ENCODE measurements at places on chromosomes 16 and 17.

GRCh38 chr16:73337373-73338296 lies 289.7 kb upstream of the ZFHX3 start:
- no peak for DNase-seq

DNA sequence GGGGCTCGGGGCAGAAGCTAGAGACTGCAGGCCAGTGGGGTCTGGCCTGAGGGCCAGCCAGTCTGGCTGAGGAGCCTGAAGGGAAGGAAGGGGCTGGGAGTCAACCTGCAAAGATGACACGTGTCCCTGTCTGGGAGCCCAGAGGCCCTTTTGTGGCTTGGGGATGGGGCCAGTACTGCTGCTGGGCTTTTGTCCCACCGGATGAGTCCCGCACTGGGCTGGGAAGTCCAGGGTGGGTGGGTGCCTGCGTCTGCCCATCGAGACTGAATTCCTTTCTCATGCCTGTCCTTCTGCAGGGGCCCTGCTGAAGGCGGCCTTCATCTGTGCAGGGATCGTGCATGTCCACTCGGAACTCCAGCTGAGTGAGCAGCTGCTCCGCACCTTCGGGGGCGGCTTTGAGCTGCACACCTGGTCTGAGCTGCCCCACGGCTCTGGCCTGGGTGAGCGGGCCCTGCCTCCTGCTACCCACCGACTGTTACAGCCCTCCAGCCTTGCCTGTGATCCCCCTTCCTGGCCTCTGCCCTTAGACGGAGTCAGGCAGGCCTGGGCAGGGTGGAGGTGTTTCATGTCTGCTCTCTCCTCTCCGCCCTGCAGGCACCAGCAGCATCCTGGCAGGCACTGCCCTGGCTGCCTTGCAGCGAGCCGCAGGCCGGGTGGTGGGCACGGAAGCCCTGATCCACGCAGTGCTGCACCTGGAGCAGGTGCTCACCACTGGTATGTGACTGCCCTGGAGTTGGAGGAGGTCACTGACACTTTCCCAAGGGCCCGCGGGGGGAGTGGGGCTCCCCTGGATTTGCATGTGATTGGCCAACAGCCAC lies 20.9 kb downstream of the FCSK start:
- DNase-seq: peak; percentile 81

DNA sequence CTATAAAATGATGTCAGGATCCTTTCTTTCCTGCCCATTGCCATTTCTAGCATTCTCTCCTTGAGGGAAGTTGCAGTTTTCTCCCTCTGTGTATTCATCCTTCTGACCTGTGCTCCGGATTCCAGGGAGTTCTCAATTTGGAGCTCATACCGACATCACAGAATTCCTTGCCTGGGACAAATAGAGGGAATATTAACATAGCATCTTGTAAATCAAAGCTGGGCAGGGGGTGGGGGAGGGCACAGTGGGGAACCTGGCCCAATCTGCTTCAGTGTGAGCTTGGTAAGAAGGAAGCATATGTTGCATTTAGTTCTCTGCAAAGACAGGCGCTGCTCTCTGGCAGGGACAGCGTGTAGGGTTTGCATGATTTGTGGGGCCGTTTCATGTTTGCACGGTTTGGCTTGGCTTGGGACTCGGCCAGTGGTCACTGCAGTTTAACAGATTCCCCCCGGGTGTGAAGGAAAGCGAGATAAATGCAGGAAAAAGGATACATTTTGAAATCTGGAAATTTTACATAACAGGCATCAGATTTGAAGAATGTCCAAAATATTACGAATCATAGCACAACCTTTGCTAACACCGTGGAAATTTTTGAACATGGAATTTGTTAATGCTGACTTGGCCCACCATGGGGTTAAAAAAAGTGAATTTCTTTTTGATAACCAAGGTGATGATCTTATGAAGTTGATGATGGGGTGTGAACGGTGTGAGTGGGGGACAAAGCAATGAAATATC lies 178.0 kb downstream of the WWOX start:
- no peak for DNase-seq

DNA sequence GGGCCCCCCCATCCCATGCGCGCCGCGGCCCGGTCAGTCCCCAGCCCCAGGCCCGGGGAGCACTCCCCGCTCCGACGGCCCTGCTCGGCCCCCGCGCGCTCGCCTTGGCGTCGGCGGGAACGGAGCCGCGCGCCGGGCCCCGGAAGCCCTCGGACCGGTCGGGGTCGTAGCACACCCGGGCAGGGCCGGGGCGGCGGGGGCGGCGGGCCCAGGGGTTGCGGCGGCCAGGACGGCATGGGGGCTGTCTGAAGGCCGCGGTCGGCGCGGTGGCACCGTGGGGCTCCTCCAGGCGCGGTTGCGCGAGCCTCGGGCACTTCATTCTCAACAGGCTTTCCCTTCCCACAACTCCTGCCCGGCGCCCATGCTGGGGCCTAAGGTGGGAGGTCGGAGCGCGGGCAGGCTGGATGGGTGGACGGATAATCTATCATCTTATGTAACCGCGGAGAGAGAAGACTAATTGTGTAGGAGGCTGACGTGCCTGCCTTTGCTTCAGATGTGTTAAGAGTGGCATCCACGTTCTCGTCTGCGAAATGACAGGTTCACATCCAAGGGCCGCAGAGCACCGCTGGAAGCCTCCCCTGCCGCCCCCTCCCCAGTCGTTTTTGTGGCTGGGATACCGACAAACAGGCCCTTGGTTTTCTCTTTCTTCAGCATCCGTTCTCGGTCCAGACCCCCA lies 708 bp downstream of the BAIAP2 start:
- DNase-seq: no peak

GRCh38 chr17:55067697-55068439 lies 99.3 kb downstream of the STXBP4 start:
- DNase-seq: no peak

DNA sequence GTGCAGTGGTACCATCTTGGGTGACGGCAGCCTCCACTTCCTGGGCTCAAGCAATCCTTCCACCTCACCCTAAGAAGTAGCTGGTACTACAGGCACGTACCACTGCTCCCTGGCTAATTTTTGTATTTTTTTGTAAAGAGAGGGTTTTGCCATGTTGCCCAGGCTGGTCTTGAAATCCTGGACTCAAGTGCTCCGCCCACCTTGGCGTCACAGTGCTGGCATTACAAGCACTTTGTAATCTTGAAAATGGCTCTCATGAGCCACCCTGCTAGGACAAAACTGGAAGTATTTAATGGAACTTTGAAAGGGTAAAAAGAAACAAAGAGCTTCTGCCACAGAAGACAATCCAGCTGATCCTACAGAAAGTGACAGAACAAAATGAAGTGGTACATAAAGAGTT lies 9.2 kb downstream of the SUMO2 start:
- DNase-seq: no peak

DNA sequence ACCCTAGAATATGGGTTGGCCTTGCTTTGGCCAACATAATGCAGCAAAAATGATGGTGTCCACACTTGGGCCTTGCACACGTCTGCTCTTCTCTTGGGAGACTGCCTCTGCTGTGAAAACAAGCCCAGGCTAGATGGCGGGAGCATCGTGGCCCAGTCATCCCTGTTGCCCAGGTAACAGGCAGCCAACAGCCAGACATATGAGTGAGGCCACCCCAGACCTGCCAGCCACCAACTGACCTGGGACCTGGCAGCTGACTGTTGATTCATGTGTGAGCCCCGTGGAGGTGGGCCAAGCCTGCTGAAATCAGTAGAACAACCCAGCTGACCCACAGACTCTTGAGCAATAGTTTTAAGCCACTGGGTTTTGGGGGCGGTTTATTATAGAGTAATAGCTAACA lies 39.4 kb upstream of the CDH3 start:
- DNase-seq: no peak
